ENCODE measurements at places on chromosomes 12 and 14. TPM values are rescaled to one million over a fixed set of nuclear protein-coding genes. Genes with fewer than 3 reads are reported as not detected.

SLC15A4 gene
- 54.2 TPM for total RNA-seq

OTX2 gene
- total RNA-seq, result not detected

DNA sequence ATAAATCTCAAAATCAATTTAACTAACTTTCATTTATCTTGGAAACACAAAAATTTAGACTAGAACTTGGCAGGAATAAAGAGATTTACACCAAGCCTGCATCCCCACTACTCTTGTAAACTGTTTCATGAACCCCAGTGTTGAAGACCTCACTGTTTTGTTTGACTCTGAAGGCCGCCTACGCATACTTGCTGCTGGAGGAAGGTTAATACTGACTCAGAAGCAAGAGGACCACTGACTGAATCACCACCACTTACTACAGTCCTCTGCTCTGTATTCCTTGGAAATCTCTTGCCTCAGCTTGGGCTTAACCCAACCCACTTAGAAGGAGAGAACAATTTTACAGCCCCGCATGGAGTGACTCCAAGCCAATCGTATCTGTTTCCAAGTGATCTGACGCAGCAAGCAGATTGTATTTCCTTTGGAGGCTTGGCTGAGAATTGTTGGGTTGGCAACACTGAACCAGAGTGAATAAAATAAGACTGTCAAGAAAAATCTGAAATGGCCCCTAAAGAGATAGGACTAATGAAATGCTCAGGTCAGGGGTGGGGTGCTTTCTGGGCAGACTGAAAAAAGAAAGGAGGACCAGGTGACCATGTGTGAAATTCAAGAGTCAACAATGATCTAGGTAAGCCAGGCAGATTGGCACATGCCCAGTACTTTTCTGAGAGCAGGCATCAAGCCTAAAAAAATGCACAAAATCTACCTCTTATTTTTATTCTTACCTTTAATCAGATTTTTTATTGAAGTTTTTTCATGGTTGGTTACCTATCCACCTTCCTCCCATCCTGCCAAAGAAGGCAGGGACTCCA, 248.6 kb downstream of the ZFP36L1 start:
- no peak for DNase-seq

DNA sequence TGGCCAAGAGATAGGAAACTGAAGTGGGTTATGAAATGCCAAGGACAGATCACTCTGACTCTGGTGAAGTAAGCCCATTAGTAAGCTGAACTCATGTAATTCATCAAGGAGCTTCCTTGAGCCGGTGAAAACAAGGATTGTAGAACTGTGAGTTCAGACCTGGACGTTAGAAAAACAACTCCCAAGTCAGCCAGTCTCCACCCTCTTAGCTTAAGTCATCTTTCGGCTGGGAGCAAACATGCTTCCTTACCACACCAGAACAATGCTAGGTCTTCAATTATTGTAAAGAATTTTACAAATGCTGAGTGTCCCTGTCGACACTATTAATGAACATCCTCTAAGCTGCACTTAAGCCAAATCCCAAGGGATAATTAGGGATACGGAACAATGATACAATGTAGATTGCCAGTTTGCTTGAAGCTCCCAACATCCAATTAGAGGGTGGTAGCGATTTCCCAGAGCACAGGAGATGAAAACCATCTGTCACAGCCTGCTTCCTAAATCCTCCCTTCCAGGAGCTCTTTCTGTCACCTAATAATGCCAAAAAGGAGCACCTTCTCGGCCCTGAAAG, 45.7 kb upstream of the VASH1 start:
- DNase-seq, result no peak
